ENCODE measurements at places on chromosomes 6 and 20.
A peak's percentile ranks its signal among the peaks of the same experiment; 100 is the strongest.

GRCh38 chr20:62651285-62652021 lies 9.2 kb downstream of the SLCO4A1 start:
- DNase-seq: peak; percentile 70

DNA sequence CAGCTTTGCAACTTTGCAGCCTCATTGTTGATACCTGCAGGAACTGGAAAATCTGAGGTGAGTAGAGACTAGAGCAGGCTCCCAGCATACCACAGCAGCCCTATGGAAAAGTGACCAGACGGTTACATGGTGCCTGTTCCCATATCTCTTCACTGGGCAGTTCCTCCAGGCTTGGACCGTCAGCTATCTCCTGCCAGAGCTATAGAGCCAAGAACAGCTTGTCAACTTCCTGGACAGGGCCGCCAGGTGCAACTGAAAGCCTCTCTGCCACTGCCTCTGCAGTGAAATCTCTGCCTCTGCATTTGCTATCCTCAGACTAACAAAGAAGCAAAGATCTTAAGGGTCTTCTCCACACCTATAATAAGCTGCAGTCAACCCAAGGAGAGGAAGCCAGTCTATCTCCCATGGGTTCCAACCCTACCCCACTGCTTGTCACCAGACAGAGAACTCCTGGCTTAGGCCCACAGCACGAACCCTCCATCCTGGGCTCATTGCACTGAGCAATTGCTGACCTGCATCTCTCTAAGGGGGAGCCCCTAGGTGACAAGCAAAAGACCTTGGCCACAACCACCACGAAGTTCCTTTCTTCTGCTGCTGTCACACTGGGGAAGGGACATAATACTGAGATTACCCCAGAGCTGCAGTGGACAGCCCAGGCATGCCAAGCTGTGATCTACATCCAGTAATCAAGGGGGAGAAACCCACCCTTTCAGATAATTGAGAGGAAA lies 60.1 kb upstream of the KHDRBS2 start:
- no peak for DNase-seq

DNA sequence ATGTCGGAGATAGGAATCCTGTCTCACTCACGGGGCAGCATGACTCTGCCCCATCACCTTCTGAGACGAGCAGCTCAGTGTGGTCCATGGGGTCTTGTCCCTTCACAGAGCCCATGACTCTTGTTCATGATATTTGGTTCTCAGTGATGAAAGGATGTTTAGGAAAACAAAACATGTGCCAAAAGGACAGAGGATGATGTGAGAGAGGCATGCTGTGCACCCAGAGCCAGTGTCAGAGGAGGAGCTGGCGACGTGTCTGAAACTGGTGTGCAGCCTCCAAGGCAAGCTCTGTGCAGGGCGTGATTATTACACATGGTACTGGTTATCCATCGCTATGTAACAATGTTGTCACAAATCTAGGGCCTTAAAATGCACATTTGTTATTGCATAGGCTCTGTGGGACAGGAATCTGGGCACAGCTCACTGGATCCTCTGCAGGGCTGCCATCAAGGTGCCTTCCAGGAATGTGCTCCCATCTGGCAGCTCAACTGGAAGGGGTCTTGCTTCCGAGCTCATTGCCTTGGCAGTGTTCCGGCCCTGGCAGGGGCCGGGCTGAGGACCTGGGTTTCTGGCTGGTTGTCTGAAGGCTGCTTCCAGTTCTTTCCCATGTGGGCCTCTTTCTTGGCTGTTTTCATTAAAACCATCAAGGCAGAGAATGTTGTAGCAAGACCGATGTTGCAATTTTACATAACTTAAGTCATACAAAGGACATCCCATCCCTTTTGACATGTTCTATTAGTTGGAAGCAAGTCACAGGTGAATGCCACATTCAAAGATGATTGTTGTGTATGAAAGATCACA lies 175.4 kb downstream of the ERMARD start:
- no peak for DNase-seq

DNA sequence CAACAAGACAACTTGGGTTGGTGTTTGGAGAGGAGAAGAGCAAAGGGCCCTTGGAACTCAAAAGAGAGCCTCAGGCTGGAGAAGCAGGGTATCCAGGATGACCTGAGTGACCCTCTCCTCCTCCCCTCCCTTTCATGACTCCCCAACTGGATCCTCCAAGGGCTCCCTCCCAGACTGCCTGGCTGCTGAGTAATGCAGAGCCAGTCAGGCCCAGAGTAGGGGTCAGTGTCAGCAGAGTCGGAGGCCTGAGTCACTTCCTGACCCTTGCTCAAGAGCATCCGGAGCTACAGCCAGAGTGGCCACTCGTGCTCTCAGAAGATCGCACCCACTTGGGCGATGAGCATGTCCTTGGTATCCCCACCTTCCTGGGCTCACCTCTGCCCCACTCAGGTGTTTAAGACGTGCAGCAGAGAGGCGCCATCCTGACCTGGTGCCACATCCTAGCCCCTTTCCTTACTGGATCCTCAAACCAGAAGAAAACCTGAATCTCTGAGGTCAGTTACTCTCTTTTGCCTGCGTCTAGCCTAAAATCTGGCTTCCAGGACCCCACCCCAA lies 2.8 kb upstream of the MAPK13 start:
- DNase-seq: no peak

DNA sequence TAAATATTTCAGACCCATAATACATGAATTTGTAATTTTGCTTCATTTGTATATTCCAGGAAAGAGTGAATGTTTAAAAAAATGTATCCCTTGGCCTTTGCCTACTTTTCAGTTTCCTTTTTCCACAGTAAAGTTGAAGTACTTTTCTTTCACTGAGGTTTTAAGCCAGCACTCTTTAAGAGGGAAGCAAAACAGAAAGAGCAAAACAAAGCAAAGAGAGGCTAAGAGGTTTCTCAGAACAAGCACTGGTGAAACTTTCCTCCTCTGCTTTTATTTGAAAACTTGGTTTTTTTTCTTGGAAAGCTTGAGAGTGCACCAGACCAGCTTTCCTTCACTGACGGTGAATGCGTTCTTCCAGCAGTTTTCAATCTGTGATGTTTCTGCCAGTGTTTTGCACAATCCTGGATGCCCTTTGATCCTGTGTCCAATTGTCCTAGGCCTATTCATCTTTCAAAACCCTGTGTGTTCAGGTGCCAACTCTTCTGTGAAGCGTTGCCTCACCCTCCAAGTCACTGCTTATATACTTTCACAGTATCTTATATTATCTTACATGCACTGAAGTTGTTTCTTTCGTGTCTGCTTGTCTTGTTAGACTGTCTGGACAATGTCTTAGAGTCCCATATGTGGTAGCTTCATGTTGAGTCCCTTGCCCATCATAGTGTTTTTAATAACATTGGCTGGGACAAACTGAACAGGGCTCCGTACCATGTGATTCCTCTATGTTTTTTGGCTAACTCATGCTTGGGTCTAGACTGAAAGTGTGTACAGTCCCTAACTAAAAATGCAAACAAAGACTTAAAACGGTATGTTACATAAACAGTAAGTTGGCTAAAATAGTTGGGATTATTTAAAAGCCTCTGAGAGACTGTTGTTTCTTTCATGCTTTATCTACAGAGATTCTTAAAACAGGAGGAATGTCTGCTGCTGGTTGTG lies 1.9 kb downstream of the RNF217 start:
- no peak for DNase-seq
